Stimulated activated CD8-positive, alpha-beta memory T cell treated with anti-CD3 and anti-CD28 coated beads, Interleukin-4, amount 100 ng/mL, for 24 hours (primary cell): ENCODE measurements at places on chromosomes 5 and 9.

GRCh38 chr9:74772121-74772520, 115.6 kb downstream of the TRPM6 start:
- no peak for DNase-seq

DNA sequence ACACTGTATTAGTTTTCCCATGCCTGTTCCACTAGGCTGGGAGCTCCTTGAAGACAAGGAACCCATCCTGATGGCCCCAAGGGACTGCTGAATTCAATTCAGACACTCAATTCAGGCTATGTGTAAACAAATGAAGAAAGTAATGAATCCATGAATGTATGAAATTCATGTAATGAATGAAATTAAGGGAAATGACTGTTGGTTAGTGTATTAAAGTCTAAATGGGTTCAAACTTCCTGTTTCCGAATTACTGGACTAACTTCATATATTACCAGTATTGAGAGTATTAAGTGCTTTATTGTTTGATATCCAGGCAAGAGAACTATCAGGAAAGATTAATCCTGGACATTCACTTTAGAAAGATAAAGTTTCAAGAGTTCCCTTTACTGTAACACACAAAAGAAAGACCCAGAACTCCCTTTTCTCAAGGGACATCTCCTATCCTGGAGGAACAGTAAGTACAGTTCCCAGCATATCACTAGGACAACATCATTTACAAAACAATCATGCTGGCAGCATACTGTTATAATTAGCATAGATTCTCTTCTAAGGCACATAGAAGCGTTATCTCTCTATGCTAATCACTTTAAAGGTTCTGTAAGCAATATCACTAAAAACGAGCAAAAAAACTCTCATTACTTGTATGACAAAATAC, 28.5 kb upstream of the IFNK start:
- DNase-seq = no peak

DNA sequence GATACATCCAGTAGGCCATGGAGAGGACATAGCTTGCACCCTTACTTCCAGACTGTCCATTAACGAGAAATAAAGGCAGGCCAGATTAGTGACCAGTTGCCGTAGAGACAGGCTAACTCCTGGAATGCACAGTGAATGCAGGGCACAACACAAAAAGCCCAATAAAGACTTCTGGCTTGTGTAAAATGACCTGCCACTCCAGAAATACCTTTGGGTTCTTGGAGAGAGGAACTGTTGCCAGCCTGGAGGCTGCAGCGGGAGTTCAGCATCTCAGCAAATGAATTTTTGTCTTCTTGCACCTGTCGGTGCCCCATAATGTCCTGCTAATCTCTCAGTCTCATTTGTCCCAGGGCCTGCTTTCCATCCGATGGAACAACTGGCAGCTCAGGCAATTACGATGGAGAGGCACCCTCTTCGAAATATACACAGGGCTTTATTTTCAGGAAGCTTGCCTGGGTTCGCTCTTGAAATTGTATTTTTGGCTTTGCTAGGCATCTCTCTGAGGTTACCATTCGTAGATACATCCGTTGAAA, 538.8 kb upstream of the ZNF462 start:
- no peak for DNase-seq

DNA sequence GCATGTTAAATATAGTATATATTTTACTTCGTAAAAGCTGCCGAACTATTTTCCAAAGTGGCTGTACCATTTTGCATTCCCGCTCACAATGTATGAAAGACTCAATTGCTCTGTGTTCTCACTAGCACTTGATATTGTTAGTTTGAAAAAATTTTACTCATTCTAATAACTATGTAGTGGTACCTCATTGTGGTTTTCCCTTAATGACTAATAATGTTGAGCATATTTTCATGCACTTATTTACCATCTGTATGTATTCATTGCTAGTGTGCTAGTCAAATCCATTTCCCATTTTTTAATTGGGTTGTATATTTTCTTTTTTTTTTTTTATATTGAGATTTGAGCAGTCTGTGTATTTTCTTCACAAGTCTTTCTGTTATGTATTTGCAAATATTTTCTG, 58.4 kb downstream of the RANBP17 start:
- DNase-seq = no peak
